ENCODE measurements at places on chromosomes 5 and 9. TPM values are rescaled to one million over a fixed set of nuclear protein-coding genes. Genes with fewer than 3 reads are reported as not detected.

GRCh38 chr9:76086539-76086938, 196.1 kb downstream of the PCSK5 start:
- DNase-seq, result no peak

The SLC31A2 gene
- total RNA-seq, result 4.0 TPM

DNA sequence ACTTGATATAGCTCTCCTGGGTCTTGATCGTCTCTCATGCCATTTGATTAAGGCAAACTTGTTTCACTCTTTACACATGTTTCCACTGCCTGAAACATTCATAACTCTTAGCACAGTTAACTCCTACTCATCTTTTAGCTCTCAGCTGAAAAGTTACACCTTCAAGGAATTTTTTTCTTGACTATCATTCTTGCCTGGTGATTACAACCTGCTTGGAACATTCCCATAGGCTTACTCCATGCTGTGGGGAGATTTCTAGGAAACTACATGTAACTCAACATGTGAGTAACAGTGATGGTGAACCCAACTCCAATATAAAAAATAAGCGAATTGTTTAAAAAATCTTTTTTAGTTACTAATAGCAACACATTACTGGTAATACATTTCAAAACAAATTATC, 224.1 kb upstream of the MPDZ start:
- DNase-seq, result no peak

DNA sequence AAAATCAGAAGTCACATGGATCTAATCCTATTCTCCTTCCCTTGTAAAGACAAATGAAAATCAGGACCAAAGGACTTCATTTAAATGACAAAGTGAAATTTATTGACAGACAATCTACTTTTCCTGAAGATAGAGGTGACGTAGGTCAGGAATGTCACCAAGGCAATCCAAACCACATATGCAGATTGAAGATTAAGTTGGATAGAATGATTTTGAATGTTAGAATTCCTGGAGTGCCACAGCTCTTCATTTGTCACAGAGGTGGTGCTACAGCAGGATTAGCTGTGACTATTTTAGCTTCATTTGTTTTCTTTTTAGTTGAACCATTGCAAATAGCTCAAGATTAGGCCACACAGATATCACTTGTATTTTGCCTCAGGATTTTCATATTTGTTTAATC, 736.0 kb upstream of the ARRDC3 start:
- DNase-seq, result no peak

DNA sequence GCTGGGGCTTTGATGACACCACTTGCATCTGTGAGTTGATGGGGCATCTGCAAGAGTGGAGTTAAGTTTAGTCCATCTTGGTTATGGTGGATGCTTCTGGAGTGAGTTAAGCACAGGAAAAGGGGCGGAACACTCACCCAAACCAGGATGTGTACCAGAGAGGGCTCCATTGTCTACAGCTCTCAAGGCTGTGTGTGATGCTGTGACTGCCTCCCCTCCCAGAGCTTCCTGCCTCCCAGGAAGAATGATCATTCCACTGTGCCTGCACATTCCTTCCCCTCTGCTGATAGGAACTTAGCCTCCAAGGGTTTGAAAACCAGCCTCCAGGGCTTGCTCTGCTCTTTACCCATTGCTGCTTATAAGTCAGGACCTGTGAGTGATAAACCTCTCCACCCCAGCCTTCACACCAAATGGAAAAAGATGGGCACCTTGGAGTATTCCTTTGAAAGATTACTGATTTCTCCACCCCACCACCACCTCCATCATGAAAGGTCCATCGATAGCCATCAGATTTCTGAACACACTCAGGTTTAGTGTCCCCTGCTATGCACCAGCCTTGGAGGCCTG, 160.1 kb upstream of the SPRY4 start:
- DNase-seq, result no peak

GRCh38 chr5:79697222-79698170, 7.9 kb downstream of the CMYA5 start:
- no peak for DNase-seq

The C9orf153 gene
- 0.66 TPM for total RNA-seq

The IFNA21 gene
- total RNA-seq, result not detected

DNA sequence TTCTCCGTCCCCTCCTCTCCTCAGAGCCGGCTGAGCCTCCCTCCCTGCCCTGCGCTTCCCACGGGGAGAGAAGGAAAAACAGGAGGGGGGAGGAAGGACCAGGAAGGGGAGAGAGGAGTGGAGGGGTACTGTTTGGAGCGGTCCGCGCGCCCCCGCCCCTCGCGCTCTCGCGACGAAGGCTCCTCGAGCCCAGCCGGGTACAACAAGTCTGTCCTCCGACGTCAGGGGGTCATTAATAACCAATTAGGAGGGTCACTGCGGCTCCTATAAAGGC, 480 bp upstream of the PRDM12 start:
- no peak for DNase-seq

GRCh38 chr5:105982526-105982925, 1688.2 kb downstream of the EFNA5 start:
- DNase-seq, result no peak

The NRARP gene
- total RNA-seq, result 50.0 TPM

DNA sequence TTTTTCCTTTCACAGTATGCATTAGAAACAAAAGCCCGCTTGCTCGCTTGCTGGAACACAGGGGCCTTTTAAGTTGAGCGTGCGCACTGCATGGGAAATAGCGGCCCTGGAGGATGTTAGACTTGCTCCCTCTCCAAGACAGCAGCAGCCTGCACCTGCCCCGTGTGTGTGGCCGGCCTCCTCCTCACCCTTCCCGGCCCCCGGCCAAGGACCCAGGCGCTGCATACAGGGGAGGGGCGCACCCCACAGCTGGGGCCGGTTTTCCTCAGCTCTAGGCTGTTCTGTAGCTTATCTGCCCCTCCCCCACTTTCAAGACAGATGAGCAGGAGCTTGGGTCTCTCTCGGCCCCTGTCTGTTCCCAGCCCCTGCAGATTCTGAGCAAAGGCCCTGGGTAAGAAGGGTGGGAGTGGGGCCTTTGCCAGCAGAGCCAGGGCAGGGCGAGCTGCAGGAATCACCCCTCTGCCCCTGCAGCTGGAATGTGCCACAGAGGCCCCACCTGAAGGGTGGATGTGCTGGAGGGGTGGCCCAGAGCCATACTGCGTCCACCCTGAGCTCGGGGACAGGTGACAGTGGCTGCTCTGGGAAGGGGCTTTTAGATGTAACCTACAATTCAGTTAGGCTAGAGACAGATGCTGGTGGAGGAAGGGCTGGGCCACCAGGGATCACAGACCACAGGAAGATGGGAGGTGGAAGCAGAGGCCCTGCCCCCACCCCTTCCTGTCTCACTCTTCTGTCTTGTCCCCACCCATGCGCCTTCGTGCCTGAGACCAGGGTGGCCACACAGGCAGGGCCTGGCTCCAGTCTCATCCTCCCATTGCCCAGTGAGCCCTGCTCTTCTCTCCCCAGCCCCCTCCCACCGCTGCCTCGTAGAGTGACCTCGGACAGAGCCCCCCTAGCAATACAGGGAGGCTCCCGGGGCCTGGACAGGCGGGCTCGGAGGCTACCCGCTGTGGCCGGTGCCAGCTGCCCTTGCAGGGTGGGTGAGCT, 132.4 kb downstream of the DAB2IP start:
- no peak for DNase-seq

GRCh38 chr9:135898634-135899407, 8.5 kb downstream of the CAMSAP1 start:
- DNase-seq, result no peak

DNA sequence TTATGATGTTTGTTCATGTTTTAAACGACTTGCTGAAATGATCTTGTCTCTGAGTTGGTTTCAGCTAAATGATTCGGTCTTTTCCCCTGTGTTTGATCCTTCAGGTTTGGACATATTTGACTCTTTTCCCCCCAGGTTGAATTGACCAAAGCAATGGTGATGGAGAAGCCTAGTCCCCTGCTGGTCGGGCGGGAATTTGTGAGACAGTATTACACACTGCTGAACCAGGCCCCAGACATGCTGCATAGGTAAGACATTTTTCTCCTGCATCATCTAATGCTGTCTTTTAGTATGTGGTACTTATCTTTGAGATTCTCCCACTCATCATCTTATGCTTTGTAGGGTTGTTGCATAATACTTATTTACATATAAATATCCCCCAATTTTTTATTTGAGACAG, 14.7 kb downstream of the G3BP1 start:
- DNase-seq, result no peak

All from endothelial cell of umbilical vein (primary cell).